ENCODE measurements at places on chromosomes 3 and 15.

DNA sequence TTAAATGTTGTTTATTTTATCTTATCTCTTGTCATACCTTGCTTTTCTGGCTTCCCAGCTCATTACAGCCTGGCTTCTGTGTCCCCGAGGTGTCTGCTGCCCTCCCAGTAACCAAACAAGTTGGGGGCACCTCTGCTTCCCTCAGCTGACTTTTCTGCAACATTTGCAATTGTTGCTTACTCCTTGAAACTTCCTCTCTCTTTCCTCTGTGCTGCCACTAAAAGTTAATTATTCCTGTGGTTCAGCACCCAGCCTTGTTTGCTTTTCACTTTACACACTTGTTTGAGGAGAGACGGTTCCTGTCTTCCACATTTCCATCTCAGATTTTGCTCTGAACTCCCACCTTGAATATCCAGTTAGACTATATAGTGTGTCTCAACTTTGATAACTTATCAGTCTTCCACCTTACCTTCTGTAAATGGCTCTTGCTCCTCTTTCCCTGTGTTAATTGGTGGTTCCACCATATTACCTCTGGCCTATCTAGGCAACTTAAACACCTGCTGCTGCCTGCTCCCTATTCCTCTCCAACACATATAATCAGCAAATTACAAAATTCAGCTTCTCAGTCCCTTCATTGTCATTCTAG, 21.6 kb downstream of the MCTP2 start:
- no peak for DNase-seq

- no peak for DNase-seq
Observed at GRCh38 chr3:44392489-44392888, 53.9 kb downstream of the TCAIM start.

DNA sequence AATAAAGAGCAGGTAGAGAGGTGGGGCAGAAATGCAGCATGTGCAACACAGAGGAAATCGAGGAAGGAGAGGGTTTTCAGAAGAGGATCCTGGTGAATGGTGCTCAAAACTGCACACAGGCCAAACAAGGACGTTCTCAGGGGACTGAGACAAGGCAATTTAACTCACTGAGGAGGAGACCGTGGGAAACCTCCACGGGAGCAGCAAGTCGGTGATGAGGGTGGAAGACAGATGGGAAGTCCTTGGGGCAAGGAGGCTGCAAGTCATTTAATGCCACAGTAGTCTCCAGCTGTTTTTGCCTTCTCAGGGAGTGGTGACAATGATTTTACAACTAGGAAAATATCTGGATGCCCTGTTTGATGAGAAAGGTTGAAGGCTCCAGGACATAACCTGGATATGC, 11.5 kb upstream of the PDIA5 start:
- DNase-seq = no peak

DNA sequence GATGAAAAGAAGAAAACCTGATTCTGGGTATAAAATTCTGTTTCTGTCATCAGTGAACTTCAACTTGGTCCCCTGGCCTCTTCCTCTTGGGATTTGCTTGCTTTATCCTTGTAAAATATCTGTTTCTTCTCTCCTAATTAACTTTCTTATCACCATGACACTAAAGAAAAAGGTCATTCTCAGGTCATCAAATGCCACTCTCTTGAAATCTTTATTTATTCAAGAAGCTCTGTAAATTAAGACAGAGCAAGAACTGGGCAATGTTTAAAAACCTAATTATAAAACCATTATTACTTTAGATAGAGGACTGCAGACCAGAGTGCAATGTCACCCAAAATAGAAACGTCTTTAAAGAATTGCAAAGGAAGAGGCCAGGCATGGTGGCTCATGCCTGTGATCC, 6.0 kb upstream of the LIPC start:
- DNase-seq = no peak

DNA sequence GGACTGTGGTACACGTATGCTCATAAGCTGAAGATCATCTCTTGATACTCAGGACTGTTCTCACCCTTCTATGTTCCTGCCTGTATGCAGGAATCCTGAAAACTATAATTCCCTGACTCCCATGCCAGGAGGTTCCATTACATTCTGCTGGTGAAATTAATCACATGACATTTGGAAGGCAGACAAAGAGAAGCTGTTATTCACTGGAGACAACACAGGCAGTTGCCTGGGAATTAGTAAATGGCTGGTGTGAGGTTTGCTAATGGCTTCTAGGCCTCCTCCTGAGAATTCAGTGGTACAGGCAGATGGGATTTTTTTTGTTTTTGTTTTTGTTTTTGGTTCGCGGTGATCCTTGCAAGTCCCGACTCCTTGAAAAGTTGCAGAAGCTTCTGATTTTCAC, 91.4 kb downstream of the CTNNB1 start:
- DNase-seq = no peak

- no peak for DNase-seq
Observed at GRCh38 chr15:70277556-70277955, 179.8 kb upstream of the TLE3 start.

- no peak for DNase-seq
Observed at GRCh38 chr15:86611417-86612040, 531.9 kb downstream of the AGBL1 start.

- DNase-seq = no peak
Observed at GRCh38 chr15:22226034-22226790, 145.9 kb downstream of the OR4M2 start.

DNA sequence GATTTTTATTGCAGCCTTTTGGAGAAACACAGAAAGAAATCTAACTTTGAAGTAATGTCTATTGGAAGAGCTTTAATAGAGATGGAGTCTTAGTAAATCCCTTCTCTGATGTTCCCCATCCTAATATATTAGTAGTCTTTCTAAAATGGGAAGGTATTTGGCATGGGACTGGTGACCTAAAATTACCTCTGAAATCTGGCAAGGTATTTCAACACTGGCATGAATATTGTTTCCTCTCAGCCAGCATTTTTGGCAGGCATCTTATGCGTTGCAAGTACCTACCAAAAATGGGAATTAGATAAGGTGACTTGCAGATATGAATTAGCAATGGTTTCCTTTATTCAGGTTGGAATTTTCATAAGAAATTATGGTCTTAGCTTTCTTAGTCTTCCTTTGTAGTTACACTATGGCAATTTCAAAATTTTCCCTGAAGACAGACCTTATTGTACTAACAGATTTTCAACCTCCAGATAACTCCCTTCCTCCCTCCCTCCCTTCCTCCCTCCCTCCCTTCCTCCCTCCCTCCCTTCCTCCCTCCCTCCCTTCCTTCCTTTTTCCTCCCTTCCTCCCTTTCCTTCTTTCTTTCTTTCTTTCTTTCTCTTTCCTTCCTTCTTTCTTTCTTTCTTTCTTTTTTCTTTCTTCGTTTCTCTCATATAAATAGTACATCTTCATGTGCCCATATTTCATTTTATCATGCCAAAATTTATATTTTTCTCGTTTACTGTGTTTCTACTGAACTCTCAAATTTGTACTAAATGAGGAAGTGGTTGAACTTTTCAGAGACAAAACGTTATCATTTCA, 168.2 kb upstream of the KCNMB2 start:
- no peak for DNase-seq

GRCh38 chr15:101498076-101498716, 8.7 kb upstream of the PCSK6 start:
- DNase-seq = no peak

DNA sequence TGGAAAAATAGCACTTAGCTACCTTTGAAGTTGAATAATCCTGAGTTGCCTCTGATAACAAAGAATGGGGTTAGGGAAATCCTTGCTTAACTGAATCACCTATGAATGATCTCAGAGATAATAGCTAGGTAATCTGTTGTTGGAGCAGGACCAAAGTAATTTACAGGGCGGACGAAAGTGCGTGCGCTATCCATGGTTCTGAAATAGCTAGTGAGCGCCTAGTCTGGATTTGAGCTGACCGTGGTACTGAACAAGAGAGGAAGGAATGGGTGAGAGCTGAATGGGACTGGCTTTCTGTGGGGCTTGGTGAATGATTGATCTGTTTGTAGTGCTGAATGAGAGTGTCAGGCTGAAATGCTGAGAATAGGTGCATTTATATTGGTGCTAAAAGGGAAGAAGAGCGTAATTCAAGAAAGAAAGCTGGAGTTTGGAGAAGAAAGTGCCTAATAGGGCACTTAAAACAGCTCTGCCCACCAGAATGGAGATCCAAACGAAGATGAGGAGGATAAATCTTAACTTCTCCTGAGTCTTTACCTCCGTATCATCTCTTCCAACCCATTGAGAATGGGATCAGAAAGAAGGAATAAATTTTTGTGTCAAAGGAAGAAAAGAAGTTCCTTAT, 10.1 kb downstream of the SCN10A start:
- peak; percentile 45 for DNase-seq

- DNase-seq = no peak
Observed at GRCh38 chr3:158405507-158405906, 165.5 kb upstream of the MLF1 start.

- DNase-seq = no peak
Observed at GRCh38 chr3:86175051-86175536, 815.9 kb downstream of the VGLL3 start.

DNA sequence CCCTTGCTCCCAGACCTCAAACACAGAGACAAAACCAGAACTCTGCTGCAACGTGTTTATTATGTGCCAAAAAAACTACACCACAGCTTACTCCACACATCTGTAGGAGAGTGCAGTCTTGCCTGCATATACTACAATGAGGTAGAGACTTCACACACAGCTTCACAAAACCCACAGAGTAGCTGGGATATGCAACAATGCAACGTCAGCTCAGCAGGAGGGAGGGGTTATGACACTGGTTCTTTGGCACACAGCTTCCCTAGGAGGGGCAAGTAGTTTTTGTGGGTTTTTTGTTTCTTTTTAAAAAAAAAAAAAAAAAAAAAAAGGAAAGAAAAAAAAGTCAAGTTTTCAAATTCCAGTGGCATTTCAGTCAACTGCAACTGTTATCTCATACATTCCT, 2.9 kb upstream of the RPS17 start:
- DNase-seq = no peak

All from GM13976 (cell line).